ENCODE measurements at places on chromosomes 12 and 14.

GRCh38 chr12:97944576-97944975 is 482.0 kb downstream of the RMST start:
- DNase-seq, result no peak

DNA sequence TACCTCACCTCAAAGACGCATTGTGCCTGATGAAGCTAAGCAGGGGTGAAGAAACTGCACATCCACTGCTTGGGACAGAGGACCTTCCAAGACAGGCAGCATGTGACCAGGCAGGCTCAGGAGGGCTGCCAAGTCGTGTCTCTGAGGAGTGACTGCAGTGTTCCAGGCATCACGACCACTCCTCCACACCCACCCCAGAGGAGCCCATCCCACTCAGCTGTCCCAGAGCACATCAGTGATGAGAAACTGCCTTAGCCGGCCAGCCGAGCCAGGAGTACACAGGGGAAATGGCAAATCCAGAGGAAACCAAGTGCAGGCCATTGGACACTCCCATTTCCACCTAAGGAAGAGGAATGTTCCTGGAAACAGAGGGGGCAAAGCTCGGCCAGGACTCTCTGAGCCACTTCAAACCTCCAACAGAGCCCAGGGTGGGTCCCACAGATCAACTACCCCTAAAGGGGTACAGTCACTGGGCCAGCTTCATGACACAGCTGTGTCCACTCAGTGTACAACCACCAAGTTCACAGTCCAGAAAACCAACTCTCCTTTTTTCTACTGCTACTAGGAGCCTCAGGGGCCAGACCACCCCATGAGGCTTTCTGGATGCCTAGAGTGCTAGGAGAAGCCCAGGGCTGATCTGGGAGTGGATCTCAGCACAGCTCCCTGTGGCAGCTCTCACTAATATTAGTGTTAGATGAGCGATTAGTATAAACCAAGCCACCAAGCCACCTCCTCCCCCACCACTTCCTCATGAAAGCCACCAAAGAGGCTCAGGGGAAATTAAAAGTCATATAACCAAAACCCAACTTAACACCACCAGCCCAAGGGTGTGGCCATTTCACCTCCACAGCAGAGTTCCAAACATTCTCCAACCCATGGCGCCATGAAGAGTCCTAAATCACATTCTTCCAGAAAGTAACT is 15.4 kb downstream of the PXN start:
- no peak for DNase-seq

DNA sequence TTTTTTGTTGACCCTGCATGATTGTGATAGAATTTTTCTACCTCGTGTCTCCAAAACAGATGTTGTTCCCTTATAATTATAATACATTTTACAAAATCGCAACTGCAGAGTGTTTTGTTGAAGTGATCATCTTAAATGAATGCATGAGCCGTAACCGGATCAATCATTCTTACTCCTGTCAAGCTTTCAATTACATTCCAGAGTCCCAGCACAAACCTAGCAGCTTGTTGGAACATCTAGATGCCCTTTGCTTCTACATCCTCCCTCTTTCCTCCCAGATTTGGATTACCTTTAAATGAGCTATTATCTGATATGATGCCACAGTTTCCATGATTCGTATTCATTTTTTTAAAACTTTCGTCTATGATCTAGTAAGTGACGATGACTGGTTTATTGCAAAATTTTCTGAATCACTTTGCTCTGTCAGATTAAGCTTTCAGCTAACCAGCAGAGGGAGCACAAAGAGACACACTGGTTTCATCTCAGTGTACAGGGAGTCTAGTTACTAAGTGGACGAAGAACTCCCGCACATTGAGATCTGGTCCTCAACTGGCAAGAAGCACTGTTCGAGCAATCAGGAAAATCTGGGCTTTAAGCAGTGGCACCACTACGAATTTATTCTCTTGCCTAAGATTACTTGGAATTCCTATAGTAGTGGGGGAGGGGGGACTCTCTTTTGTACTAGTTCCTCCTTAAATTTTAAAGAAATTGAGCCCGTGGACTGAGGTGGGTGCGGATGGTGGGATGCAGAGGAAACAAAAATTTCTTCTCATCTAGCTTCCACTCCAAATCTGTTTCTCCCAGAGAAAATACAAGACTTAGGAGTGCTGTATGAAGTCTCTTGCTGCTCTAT is 40.9 kb downstream of the TSHR start:
- DNase-seq, result peak; percentile 79

GRCh38 chr12:128784030-128784760 is 39.6 kb downstream of the SLC15A4 start:
- no peak for DNase-seq

DNA sequence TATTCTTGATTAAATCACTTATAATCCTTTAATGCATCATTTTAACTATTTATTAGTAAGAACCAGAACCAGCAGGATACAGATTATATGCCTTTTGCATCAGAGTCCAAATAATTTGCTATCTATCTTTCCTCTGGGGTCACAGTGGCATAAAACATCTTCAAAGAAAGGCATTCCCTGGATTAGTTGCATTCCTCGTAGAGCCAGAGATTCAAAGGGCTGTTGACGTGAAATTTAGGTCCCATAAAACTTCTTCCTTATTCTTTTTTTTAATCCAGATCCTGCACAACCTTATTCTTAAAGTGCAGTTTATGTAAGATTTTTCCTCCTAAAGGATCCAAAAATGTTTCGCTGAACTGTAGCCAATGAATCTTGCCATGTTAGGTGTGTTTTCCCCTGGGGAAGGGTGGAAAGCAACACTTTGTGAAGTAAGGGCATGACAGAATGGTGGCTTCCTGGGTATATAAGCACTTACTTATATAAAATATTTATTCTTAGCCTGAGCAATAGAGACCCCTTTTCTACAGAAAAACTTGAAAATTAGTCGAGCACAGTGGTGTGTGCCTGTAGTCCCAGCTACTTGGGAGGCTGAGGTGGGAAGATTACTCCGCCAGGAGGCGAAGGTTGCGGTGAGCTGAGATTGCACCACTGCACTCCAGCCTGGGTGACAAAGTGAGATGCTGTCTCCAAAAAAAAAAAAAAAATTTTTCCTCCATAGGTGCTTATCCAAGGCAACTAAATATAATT is 208.7 kb downstream of the PCNX1 start:
- no peak for DNase-seq

- no peak for DNase-seq
Measured at GRCh38 chr12:117036046-117036445, 63.2 kb downstream of the TESC start.

GRCh38 chr12:76976777-76977382 is 88.5 kb downstream of the E2F7 start:
- DNase-seq, result no peak

GRCh38 chr12:51937926-51938325 is 13.6 kb upstream of the ACVR1B start:
- no peak for DNase-seq

DNA sequence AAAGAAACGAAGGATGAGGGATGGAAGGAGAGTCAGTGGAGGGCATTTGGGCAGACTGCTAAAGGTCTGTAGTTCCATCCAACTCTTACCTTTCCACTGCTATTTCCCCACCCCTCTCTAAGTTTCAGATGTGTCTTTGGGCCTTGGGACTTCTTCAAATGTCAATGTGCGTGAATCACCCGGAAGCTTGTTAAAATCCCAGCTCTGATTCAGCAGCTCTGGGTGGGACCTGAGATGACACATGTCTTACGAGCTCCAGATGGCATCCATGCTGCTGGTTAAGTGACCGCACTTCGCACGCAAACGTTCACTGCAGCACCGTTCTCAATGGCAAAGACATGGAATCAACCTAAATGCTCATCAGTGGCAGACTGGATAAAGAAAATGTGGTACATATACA is 309.9 kb downstream of the VRK1 start:
- peak; percentile 21 for DNase-seq

Measured in AG09309 (cell line).